Right lobe of liver (tissue), 6 donors: ENCODE measurements at places on chromosomes 7 and 10. TPM values are rescaled to one million over a fixed set of nuclear protein-coding genes. Genes with fewer than 3 reads are reported as not detected.

Gene PRKRIP1
- 6.1 TPM for total RNA-seq

Gene SMC3
- 14.0 TPM for total RNA-seq

DNA sequence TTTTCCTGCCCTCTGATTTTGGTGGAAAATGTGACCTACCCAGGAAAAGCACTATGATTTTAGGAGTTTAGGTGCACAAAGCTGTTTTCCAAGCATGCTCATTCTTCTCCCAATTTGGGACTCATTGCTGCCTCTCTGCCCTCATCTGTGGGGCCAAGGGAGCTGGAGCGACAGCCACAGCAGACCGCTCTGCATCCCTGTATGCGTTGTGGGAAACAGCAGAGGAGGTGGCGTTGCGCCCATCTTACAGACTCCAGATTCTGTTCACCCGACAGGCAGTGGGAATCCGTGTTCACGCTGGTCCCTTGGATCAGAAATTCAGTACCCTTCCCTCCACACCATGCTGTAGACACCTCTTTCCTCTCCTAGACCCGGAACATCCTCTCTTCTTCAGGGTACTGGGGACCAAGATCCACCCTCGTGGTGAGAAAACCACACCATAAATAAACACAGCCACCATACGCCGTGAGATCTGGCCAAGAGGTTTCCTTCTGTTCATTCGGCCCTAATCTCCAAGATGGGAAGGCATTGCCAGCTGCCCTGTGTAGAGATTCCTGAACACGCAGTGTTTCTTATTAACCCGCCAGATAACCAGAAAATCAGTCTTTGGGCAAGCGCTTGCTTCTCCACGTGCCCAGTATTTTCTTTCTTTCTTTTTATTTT, 87.9 kb downstream of the CUX1 start:
- H3K27ac ChIP-seq, result no peak overlapping the region
- no peaks in the 10 kb centered on the region for H3K36me3 ChIP-seq
- DNase-seq, result no peak
- H3K27me3 ChIP-seq, result no peaks in the 10 kb centered on the region

DNA sequence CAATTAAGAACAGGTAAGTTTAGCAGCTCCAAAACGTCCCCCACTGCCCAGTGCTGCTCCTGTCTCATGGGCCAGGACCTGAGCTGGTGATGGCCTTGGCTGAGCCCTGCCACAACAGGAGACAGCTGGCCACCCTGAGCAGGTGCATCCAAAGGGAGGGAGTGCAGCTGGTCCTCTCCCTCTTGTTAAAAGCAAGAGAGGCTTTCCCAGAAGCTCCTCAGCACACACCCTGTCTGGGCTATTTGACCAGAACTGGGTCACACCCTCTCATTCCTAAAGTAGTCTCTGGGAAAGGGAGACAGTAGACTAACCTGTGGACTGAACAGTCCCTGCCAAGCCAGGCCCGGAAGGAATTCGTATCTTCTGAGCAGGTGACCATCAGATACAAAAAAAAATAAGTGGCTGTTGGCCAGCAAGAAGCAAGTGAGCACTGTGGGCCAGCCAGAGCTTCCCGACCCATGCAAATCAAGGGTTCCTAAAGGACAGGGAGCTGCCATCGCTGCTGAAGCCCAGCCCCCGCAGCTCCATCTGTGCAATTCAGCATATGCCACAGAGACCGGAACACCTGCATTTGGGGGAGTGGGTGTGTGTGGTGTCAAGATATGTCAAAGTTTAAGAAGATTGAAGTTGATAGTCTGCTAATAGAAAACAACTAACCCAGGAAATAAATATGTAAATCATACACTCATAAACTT, 2.1 kb upstream of the TMEM72 start:
- no peak overlapping the region for H3K4me3 ChIP-seq
- no peaks in the 10 kb centered on the region for H3K27me3 ChIP-seq
- no peak for DNase-seq
- H3K4me1 ChIP-seq, result no peaks in the 10 kb centered on the region
- H3K27ac ChIP-seq, result no peak overlapping the region

GRCh38 chr10:42722575-42722974, 60.0 kb upstream of the BMS1 start:
- DNase-seq, result no peak
- H3K4me1 ChIP-seq, result no peaks in the 10 kb centered on the region
- no peak overlapping the region for H3K27ac ChIP-seq
- no peaks in the 10 kb centered on the region for H3K27me3 ChIP-seq
- no peaks in the 10 kb centered on the region for H3K36me3 ChIP-seq
